BE2C (cell line): ENCODE measurements at places on chromosomes 6 and 20.

GRCh38 chr20:50885781-50886180 is 45.5 kb downstream of the ADNP start:
- DNase-seq, result no peak

- no peak for DNase-seq
Measured at GRCh38 chr6:167244064-167244960, 46.8 kb upstream of the UNC93A start.

GRCh38 chr6:9025796-9026394 is 590.5 kb upstream of the SLC35B3 start:
- no peak for DNase-seq

GRCh38 chr20:34875642-34876405 is 588 bp upstream of the ACSS2 start:
- no peak for DNase-seq

DNA sequence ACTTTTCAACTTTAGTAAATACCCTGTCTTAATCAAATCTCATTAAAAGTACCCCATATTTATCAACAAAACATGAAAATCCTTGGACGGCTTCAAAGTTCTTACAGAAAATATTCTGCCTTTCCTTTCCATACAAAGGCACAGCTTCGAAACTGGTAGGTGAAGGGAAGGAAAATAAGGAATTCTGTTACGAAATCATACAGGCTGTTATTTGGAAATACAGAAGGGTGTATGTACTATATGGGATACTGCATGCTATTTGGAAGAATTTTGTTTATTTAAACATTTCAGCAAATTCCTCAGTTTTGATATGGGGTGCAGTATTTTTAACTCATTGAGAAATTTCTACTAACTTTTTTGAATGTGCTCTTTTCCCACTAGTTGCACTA is 138.4 kb upstream of the BTN3A2 start:
- DNase-seq, result no peak

DNA sequence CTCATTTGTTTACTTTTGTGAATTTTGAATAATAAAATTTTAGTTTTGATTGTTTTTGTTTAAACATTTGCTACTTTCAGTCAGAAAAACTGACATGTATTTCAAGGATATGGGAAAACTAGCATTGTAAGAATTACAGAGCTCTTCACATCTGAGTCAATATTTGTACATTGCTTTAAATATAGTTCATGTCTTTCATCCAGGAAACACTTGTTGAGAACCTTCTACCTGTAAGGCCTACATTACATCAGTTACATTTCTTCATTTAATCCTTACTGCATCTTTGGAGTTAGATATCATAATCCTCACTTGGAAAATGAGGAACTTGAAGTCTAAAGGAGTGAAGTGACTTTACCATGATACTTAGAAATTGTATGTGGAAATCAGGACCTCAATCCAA is 242.9 kb downstream of the KCNQ5 start:
- no peak for DNase-seq

DNA sequence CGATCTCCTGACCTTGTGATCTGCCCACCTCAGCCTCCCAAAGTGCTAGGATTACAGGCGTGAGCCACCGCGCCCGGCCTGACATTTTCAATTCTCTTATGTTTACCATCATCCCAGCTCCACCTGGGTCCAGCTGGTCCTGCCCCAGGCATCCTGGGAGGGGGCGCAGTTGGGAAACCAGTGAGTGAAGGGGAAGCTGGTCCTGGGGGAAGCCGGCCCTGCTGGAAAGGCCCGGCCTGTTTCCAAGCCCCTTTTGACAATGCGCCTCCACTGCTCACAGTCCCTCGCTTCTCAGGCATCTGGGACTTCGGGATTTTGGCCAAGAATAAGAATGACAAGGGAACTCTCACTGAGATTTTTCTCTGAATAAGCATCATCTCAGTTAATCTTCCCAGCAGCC is 14.2 kb downstream of the SLC13A3 start:
- DNase-seq, result no peak

GRCh38 chr20:24679448-24680047 is 210.1 kb downstream of the SYNDIG1 start:
- no peak for DNase-seq

GRCh38 chr6:162140251-162140852 is 587.2 kb downstream of the PRKN start:
- no peak for DNase-seq

GRCh38 chr6:133504158-133504557 is 263.0 kb downstream of the EYA4 start:
- DNase-seq, result no peak

DNA sequence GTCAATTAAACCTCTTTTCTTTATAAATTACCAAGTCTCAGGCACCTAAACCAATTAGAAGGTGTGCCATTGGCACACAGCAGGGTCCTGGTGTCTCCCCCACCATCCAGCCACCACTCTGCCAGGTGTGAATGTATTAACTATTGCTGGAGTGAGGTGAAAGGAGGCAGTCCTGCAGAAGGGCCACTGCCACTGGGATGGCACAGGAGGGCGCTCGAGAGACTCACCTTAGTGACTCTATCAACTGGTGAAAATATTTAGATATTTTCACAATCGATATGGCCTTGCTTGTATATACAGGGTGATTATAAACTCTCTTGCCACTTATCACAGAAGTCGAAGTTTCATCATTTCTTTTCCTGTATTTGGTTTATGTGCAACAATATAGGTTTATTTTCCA is 145.6 kb upstream of the ESR1 start:
- DNase-seq, result peak; percentile 24

GRCh38 chr6:152170702-152171667 is 363.5 kb downstream of the ESR1 start:
- DNase-seq, result no peak

DNA sequence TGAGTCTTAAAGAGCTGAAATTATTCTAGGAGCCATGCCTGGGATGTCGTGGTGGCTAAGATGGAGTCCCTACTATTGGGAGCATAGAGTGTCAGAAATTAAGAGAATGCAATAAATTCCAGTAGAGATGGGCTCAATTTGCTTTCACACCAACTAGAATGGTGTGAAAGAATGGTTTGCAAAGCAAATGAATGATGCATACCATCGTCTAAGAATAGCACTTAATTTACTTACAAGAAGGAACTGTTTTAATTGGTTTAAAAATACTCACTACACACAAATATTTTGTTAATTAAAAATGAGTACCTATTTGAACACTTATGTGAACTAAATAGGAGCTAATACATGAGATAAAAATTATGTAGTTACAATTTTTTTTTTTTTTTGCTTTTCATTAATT is 132.6 kb downstream of the GMPR start:
- DNase-seq, result no peak

DNA sequence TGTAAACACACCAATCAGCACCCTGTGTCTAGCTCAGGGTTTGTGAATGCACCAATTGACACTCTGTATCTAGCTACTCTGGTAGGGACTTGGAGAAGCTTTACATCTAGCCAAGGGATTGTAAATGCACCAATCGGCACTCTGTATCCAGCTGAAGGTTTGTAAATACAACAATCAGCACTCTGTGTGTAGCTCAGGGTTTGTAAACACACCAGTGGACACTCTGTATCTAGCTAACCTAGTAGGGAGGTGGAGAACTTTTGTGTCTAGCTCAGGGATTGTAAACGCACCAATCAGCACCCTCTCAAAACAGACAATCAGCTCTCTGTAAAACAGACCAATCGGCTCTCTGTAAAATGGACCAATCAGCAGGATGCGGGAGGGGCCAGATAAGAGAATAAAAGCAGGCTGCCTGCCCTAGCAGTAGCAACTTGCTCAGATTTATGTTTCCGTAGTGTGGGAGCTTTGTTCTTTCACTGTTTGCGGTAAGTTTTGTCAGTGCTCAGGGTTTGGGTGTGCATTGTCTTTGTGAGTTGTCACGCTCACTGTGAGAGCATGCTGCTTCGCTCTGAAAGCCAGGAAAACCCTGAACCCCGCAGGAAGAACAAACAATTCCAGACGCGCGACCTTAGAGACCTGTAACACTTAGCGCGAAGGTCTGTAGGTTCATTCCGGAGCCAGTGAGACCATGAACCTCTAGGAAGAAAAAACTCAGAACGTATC is 37.0 kb downstream of the RIOK1 start:
- DNase-seq, result no peak

DNA sequence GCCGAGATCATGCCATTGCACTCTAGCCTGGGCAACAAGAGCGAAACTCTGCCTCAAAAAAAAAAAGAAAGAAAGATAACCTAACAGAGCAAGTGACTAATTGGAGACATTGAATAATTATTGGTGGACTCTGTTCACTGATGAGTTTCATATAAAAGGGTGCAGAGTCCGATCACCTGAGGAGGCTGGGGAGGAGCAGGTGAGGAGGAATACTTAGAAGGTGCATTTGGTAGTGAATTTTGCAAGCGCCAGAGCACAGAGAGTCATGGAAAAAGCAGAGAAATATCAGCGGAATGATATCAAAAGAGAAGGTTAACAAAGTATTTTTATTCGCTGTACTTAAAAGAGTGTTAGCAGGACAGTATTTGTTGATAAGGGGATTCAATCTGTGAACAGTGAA is 44.4 kb downstream of the CD2AP start:
- no peak for DNase-seq
